ENCODE measurements at places on chromosomes 3 and 15.

DNA sequence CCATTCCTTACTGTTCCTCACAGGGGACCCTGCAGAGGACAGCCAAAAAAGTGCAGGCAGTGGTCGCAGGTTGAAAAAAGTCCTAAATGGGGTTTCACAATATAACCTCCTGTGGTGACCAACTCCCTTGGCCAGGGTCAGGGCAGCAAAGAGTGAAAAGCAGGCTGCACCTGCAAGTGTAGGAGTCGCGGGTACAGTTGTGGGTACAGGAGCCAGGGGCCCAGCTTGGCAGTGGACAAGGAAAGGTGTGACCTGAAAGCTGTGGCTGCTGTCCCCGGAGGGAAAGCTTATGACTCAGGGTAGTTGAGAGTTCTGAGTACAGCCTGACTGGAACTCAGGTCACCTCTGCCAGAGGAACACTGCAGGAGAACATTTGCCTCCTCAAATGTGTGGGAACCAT, 1114.1 kb downstream of the ROBO2 start:
- no peak for DNase-seq

- peak; percentile 31 for DNase-seq
These were observed 7.6 kb downstream of the SHF start for GRCh38 chr15:45180201-45180600.

DNA sequence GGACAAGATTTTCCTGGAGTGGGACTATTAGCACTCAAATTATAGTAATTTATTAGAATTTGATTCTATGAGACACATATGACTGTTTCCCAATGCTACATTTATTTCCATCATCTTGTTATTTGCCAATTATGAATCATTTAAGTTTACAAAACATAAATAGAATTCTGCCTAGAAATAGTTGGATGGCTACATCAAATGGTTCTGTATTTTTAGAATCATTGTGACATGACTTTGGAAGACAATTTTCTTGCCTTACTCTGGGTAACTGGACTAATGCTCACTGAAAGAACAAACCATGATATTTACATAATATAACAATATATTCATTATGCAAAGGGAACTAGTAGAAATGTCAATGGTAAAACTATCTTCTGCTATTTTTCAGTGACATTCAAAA, 173.5 kb downstream of the ZIC1 start:
- DNase-seq = no peak

DNA sequence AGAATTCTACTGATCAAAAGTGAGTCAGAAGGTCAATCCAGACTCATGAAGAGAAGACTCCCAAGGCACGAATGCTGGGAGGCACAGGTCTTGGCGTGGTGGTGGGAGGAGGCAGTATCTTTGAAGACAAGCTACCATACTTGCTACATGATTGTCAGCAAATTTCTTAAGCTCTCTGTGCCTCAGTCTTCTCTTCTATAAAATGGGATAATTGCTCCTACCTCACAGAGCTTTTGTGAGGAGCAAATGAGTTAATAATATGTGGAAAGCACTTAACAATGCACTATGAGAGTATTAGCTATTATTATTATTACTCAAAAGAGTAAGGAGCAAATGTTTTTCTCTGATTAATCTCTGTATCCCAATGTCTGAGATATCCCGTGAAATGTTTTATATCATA, 36.2 kb downstream of the EHD4 start:
- no peak for DNase-seq

GRCh38 chr3:111913163-111913763, 54.2 kb downstream of the PHLDB2 start:
- DNase-seq = no peak

- peak; percentile 64 for DNase-seq
These were observed 30.1 kb upstream of the TFRC start for GRCh38 chr3:196111939-196112386.

- no peak for DNase-seq
These were observed 82.8 kb downstream of the BCHE start for GRCh38 chr3:165754219-165755007.

DNA sequence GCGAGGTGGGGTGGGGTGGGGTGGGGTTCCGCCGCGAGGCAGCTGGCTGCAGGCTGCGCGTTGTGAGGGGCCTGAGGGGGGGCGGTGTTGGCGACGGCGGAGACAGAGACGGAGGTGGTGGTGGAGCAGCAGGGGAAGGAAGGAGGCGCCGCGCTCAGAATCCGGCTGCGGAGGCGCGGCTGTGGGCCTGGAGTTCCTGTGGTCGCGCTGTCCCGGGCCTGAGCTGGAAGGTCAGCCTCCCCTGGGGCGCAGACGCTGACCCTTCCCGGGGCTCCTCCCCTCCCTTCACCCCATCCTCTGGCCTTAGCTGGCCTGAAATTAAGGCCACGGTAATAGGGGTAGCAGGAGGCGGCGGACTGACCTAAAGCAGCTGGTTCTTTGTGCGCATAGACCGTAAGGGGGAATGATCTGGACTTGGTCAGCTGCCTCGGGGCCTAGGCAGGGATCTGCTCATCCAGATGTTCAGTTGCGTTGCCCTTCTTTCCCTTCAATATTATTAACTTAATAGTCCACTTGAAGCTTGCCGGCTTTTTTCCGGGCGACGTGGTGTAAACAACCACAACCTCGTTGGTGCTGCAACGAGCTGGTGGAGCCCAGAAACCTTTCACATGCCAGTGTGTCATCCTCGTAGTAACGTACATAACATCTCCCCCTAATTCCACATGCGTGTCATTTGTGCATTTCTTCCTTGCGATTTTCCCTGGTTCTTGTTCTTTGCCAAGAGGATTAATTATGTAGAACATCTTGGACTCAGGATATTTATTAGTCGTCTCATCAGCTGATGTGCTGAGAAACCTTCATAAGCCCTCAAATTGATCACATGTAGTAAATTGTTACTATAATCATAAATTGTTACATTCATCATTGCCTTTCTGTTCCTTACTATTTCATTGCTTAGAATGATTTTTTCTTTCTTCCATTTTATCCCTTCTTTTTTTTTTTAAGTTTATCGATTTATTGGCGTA, 626 bp downstream of the SEC62 start:
- DNase-seq = peak; percentile 39

DNA sequence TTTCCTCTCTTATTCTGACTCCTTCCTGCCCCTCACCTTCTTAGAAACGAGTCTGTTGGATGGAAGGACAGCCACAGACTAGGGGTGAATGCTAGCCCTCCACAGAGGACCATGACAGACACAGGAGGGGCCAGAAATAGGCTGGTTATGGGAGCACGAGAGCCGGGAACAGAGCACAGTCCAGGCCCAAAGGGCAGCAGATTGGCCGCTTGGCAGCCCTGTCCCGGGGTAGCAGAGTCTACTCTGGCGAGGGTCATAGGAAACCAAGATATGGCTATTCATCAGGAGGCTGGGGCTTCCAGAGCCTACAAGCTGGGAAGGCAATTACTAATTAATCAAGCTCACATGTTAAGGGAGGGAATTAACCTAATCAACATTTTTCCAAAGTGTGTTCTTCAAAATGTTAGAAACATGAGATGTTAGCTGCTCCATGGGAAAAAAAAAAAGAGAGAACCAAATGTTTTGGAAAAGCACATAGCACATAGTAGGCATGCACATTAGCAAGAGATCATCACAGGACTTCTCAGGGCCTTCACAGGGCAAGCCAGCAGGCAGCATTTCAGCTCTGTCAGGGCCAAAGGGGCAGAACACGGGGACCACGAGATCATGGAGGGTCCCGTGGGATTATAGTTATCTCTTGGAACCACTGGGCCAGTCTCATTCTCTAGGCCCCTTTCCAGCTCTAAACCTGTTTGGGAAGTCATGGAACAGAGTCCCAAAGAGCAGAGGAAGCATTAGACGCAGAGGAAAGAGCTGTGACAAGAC, 13.3 kb downstream of the SEMA3G start:
- DNase-seq = no peak

GRCh38 chr3:73060302-73060723, 1.1 kb upstream of the EBLN2 start:
- DNase-seq = no peak

- no peak for DNase-seq
These were observed 3.8 kb downstream of the TYRO3 start for GRCh38 chr15:41562784-41563198.

- no peak for DNase-seq
These were observed 61.0 kb downstream of the OTOL1 start for GRCh38 chr3:161557445-161558150.

- DNase-seq = no peak
These were observed 20.9 kb upstream of the FSTL1 start for GRCh38 chr3:120471643-120472042.

DNA sequence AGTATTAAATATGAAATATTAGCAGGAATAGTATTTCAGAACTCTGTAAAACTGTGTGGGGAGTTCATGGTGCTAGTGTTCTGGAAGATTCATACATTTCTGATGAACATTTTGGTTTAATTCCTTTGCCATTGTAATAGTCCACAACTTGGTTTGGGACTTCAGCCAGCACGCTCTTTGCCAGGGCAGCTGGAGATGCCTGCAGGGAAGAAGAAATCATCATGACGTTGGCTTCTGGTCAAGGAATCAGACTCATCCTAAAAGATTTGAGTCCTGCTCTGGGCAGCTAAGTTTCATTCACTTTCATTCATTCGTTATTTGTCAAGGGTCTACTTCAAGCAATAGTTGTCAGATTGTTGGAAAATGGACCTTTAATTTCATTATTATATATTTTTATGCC, 32.4 kb upstream of the MRPL3 start:
- DNase-seq = no peak

DNA sequence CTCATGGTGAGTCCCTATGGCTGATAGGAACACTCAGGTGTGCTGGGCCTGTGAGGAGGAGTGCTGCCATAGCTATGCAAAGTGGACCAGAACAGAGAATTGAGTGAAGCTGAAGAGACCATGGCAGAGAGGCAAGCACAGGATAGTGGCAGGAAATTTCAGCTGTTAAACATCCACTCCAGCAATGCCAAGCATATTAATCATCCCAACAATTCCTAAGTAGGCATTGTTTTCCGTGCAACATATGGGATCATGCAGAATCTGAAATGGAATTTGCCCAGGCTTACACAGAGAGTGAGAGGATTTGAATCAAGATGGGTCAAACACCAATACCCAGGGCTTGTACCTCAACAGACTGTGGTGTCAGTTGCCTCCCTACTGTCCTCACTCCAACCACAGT, 582.6 kb upstream of the UBE2E2 start:
- DNase-seq = no peak

GRCh38 chr3:197611255-197611654, 55.5 kb upstream of the BDH1 start:
- DNase-seq = no peak

- no peak for DNase-seq
These were observed 33.5 kb upstream of the ACKR4 start for GRCh38 chr3:132563420-132564069.

- DNase-seq = no peak
These were observed 28.6 kb downstream of the BHLHE40 start for GRCh38 chr3:5007873-5008272.

DNA sequence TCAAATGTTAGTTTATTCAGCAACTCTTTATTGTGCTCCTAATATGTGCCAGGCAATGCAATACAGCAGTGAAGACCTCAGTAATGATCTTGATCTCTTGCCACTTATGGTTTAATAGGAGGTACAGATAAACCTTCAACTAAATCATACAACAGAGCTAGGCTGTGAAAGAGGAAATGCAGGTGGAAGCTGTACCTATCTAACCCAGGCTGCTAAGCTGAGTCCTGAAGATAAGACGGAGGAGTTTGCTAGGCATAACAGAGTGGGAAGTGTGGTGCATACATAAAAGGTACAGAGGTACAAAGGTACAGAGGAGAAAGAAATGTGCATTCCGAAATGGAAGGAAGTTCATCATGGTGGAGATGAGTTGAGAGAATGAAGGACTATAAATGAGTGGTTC, 35.0 kb downstream of the KBTBD8 start:
- DNase-seq = no peak

DNA sequence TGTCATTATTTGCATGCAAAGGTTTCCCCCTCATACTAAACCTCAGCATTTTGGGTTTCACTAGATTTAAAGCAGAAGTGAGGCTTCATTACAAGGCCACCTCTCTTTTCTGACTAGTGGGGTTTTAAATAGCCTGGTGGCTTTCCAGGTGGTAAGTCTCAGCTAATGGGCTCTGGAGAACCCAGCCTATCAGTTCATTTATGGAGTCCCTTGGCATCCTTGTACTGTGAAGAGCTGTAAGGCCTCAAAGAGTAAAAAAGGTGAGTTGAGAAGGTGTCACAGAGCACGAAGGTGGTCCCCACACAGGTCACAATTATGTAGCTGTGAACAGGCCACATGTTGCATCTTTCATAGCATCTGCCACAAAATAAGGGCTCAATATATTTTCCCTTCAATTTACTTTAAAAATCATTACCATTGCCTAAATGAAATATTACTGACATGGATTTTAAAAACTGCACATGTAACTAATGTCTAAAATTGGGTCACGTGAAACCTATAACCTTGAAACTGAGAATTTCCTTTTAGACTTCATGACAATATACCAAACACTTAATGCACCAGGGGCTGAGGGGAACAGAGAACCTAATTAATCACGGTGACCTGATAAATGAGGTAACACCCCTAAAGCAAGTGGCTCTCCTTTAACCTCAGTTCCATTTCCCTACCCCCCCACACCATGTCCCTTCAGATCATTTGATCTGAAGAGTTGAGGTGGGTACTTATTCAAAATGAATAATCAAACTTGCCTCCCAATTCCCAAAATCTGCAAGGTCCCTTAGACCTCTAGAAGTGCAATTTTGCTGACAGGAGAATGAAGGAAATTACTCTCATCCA, 1.3 kb downstream of the NGLY1 start:
- no peak for DNase-seq

DNA sequence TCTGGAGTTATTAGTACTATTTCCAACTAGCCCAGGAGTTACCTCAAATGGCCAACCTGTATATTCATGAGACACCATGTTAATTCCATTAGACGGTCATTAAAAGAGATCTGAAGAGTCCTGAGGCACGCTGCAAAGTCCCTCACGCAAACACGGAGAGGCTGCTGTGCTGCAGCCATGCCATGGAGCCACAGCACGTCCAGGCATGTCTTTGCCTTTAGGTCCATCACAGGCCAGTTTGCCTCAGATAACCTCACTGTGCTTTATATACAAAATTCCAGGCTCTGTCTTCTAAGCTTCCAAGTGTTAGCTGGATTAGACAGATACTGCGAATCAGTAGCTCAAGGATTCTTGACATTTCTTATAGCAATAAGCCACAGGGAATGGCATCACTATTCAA, 9.8 kb upstream of the PLAAT1 start:
- DNase-seq = no peak

- no peak for DNase-seq
These were observed 531.2 kb upstream of the CFAP20DC start for GRCh38 chr3:59580996-59581395.

DNA sequence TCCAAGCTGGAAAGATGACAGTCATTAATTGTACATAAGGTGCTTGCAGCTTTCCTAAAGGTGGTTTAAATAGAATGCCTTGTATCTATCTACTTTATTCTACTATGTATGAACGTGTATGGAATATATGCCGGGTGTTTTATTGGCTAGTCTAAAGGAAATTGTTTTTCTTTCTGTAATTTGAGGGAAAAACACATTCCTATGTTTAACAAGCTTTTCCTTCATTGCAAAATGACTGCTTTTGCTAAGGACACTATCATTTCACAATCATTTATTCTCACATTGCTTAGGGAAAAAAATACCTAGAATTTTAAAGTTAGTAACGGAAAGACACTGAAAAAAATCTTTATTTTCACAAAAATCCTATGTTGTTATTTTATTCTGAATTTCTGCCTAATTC, 141.7 kb downstream of the WDR76 start:
- DNase-seq = no peak
